ENCODE measurements at places on chromosomes 4 and X.

DNA sequence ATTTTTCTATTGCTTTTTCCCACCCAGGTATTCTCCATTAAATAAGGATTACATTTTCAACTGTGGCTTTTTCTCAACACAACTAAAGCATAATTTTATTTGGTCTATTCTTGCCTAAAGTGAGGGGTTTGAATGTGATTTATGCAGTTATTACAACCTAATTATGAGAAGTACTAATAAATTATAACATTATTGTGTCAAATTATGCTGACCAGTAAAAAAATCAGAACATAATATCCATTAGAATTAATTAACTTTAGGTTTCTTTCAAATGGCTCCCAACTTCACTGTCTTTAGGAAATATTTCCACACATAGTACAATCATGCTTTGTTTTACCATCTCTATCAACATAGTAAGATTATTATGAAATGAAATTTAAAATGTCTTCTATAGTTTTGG is 1293.9 kb downstream of the FSTL5 start:
- no peak for DNase-seq

- no peak for DNase-seq
These were observed 33.2 kb downstream of the LRPAP1 start for GRCh38 chr4:3498901-3499510.

- DNase-seq, result no peak
These were observed 90.8 kb downstream of the SHOX start for GRCh38 chrX:721354-721753.

DNA sequence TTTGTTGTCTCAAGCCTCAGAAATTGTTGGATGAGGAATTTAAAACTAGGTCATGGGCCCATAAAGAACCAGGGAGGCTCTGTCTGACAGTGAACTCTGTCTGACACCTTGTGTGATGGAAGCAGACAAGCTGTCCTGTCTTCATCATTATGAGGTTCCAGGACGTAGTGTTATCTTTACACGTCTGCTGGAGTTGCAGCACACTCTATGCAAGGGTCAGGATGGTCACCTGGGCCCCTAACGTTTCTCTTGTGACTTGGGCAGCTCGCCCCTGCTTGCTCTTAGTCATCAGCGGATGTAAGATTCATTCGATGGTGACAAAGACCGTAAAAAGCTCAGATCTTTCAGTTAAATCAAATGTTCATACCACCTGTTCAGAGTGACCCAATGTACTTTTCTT is 92.0 kb upstream of the ADGRG2 start:
- no peak for DNase-seq

GRCh38 chr4:189806506-189806905 is 134.2 kb upstream of the FRG1 start:
- no peak for DNase-seq

DNA sequence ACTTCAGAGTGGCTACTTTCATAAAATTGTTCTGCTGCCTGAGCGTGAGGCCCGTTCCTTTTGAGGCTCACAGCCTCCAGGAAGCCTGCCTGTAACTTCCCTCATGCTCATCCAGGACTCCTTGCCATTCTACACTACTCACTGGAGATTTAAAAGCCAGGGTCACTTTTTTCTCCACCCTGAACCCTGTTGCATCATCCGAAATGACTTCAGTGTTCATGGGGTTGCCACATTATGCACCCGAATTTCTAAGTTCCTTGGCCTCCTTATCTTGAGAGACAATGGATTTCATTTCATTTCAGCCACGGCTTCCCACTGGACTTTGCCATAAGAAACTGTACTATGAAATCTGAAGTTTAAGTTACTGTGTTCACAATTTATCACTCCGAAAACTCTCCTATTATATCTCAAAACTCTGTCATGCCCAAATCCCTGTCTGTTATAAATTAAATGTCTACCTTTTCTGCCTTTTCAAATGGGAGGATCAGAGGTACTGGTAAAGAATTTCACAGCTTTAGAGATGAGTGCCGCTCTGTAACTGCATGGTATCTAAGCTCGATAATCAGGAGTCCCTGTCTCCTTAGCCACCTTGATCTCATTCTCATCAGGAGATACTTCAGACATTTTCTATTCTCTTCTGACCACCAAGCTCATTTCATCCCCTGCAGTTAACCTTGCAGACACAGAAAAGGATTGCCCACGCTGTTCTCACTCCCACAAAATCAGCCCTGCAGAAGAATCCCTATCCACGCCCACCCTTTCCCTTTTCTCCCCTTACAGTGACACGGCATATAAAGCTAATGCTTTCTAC is 59.9 kb downstream of the TRIML1 start:
- DNase-seq, result no peak

DNA sequence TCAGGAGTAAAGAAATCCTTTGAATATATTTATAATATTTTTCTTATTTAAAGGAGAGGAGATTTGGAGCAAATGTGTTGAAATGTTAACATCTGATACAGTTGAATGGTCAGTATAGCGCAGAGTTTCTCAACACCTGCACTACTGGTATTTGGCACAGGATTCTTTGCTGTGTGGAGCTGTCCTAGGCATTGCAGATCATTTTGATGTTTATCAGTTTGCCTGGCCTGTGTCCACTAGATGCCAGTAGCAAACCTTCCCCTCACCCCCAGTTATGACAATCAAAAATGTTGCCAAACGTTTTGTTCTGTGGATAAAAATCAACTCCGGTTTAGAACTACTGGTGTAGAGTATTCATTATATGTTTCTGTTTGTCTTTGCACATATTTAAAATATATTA is 765.3 kb upstream of the SLIT2 start:
- no peak for DNase-seq

DNA sequence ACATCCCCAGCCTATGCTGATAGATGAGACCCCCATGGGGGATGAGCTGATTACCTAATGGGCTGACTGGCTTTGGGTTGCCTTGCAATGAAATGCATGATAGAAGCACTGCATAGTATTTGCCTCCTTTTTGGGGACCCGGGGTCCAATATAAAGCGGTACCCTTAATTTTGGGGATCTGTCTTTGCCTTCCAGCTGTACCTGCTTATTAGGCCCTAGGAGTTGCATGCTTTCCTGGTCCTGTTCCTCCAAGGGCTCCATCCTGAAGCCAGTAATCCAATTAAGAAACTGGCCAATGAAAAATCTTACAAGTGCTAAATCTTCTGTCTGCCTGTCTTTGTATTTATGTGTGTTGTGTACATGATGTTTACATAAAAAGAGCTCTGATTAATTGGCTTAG is 791.6 kb downstream of the TRIML1 start:
- peak; percentile 1 for DNase-seq

- DNase-seq, result no peak
These were observed 985.5 kb downstream of the FSTL5 start for GRCh38 chr4:161178310-161178709.

- peak; percentile 7 for DNase-seq
These were observed 2.4 kb downstream of the TFDP3 start for GRCh38 chrX:133215747-133216146.

DNA sequence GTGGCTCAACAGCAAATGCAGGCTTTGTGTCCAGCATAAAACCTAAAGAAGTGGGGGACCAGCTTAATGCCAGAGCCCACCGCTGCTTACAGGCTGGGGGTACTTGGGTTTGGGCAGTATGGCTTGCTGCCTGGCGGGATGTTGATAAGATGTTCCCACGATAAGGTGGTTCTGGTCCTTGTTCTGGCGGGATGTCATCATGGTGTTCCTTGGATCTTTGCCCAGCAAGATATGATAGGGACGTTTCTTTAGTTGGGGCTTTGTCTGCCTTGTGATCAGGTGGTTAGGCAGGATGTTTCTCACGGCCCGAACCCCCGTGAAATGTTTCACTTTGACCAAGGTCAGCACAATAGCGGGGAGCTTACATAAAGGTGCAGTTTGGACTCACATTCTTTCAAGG is 35.3 kb downstream of the PNPLA4 start:
- DNase-seq, result peak; percentile 1

GRCh38 chrX:1006156-1006730 is 206.2 kb downstream of the CRLF2 start:
- DNase-seq, result no peak

- no peak for DNase-seq
These were observed 120.2 kb upstream of the PDE5A start for GRCh38 chr4:119748853-119749252.

DNA sequence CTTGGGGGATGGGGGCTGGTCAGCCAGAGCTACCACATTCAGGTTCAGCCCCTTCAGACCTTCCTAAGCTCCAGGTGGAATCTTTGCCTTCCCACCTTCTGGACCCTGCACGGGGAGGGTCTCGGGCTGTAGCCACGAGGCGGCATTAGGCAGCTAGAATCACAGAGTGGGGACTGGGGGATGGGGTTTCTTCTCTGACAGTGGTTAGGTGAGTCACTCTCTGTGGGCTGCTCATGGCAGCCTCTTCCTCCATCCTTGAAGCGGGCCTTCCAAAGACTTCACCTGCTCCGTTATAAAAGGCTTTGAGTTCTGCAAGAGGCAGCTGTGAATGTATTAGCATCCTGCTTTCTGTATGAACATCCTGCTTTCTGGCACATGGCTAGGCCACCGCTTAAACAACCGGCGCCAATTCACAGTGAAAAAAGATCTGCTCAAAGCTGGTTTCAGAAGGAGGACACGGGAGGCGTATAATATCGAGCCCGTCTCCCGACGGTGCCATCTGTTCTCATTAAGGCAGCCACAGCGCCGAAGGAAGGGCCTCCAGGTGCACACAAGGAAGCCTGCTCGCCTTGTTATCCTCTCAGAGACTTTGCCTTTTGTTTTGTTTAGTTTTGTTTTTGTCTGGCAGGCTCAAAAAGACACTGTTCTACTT is 74.3 kb upstream of the IGFBP7 start:
- DNase-seq, result no peak

- DNase-seq, result peak; percentile 72
These were observed 4.7 kb downstream of the RIPPLY1 start for GRCh38 chrX:106898462-106898861.

DNA sequence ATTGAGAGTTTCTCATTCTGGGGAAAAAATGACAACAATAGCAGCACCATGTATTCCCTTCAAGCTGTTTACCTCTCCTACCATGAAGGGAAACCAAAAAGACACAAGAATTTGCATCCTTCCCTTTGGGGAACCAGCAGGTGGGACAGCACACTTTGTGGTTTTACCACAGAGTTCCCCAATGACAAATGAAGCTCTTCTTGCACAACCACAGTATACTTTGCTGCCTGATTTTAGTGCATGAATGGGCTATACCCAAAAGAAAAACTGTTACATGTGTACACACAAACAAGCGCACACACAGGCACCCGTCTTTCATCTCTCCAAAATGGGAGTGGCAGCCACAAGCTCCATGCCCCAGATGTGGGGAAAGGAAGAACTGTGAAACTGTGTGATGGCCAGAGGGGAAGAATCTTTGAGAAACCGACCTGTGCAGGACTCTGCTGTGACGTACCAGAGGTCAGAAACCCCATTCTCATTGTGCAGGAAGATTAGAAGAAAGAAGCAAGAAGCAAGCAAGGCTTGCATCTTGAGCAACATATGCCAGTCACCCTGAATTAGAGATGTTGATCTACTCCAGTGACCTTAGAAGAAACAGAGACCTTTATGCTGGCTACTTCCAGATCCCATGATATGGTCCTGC is 2.7 kb upstream of the MAML3 start:
- peak; percentile 75 for DNase-seq

- DNase-seq, result no peak
These were observed 86.5 kb upstream of the ZIC3 start for GRCh38 chrX:137479386-137479785.

GRCh38 chrX:15864023-15864422 is 9.4 kb upstream of the AP1S2 start:
- no peak for DNase-seq

DNA sequence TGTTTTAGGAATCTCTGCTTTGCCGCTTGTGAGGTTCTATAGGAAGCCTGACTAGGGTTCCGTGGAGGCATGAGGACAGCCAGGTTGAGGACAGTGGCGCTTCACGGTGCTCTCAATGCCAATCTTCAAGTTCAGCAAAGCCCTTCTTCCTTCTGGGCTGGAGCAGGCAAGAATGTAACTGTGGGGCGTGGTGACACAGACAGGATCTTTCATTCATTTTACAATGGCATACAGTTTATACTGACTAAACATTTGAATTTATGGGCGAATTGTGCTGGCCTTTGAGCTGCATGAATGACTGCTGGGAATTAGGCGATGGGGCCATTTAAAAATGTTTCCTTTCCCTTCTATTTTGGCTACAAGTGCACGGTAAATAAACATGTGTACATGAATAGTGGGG is 2.9 kb upstream of the NHS start:
- no peak for DNase-seq

DNA sequence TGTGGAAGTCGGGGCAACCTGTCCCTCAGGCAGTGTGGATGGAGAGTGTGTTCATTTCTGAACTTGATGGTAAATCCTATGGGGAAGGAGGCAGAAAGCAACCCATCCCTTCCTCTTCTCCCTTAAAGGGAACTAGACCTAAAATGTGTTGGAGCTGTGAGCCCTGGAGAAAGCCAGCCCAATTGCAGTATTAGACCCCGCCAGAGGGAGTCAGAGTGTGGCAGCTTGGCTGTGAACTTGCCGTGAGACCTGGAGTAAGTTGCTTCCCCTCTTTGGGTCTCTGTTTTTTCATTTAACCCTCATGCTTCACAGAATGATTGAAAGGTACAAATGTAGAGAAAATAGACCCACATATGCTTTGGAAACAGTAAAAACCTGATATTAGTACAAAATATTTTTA is 108.7 kb upstream of the PAK3 start:
- peak; percentile 11 for DNase-seq

- no peak for DNase-seq
These were observed 78.0 kb downstream of the ANOS1 start for GRCh38 chrX:8653956-8654355.

DNA sequence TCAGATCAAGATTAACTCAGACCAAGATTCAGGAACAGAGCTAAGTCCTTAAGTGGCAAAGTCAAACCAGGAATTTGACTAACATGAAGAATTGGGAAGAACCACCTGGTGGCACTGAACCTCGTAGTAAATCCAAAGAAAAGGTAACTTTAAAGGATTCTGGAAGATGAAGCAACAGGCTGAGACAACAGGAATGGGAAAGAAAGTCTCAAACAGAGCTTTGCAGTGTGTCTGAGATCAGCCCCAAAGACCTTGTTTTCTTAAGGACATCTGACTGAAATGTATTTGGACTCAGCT is 126.1 kb downstream of the ASB9 start:
- no peak for DNase-seq

GRCh38 chrX:127764674-127765073 is 287.5 kb downstream of the ACTRT1 start:
- DNase-seq, result no peak

DNA sequence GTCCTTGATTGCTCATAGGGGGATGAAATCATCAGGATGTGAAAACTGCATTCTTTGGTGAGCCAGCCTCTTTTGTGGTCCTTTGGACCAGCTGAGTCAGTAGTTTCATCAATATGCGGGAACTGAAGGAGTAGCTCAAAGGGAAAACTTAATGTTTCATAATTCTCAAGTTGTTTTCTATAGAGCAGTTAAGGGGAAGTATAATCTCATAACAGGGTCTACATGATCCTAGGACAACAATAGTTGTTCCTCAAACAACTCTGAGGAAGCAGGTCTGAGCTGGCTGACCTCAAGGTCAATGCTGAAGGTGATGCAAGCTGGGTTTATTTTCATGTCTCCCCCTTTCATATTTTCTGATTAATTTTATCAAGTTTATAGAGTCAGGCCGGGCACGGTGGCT is 36.1 kb upstream of the IRF2 start:
- no peak for DNase-seq

Measured in hematopoietic multipotent progenitor cell treated with erythropoietin and hydrocortisone succinate and interleukin-3 and kit ligand, for 4 days (in vitro differentiated cells).